ENCODE measurements at places on chromosomes 1 and 21.

GRCh38 chr1:91601554-91602376 is 101.1 kb downstream of the CDC7 start:
- DNase-seq: no peak

GRCh38 chr21:43818685-43819084 is 29.3 kb downstream of the RRP1 start:
- no peak for DNase-seq

GRCh38 chr1:118247593-118247992 is 62.6 kb upstream of the SPAG17 start:
- DNase-seq: no peak

GRCh38 chr1:230210326-230210980 is 143.4 kb downstream of the GALNT2 start:
- no peak for DNase-seq

DNA sequence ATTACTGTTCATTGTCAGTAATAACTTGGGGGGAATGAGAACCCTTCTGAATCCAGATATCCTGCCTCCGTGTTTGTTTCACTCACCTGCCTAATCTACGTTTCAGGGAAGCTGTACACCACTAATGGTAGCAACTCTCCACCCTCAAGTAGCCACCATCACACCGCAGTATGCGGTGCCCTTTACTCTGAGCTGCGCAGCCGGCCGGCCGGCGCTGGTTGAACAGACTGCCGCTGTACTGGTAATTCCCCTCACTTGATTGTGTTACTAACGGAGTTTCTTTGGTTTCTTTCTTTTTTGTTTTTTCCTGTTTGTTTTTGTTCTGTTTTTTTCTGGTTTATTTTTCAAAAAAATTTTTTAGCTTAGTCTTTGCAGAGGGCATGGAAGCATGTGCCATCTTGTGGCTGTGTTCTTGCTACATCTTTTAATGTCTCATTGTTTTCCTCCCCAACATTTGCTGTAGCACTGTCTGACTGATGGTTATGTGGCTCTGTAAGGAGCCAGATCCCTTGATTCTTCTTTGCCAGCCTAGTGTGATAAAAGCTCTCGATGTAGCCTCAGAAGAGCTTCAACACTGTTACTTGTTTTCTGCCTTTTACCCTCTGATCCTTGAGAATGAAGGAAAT is 15.9 kb upstream of the OLFML3 start:
- no peak for DNase-seq

GRCh38 chr1:202247837-202248795 is 54.5 kb downstream of the LGR6 start:
- DNase-seq: no peak

DNA sequence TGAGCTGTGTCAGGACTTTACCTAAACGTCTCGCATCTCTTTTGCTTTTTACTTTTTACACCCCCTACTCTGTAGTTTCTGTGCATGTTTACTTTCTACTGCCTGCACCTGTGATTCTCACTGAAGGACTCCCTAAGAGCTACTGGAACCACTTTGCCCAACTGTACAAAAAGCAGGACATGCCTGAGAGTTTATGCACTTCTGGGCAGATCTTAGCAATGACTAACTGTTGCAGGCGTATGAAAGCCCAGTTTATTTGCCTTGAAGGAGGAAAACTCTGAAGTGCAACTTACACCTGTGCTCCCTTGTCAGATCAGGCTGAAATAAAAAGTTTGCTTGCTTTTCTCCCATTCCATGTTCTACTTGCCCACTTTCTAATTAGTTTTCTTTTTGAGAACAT is 467.0 kb upstream of the USP24 start:
- DNase-seq: no peak

- no peak for DNase-seq
Observed at GRCh38 chr1:157114183-157115121, 14.8 kb upstream of the ETV3L start.

GRCh38 chr21:39050841-39051587 is 132.2 kb downstream of the PSMG1 start:
- DNase-seq: no peak

DNA sequence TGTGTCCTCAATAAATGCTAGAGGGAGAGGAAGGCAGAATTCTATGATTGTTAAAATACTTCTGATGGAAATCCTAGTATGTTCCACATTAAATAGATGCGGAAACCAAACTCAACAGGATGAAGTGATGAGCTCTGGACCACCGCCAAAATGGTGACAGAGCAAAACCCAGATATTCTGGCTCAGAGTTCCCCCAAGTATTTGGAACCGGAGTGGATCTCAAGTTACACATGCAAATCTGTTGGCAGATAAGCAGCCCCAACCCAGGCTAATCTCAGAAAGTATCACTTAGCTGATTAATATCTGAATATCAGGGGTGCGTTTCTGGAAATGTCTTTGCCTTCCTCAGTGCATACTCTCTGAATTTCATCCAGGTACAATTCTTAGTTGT is 17.4 kb upstream of the GRHL3 start:
- DNase-seq: no peak

- DNase-seq: no peak
Observed at GRCh38 chr1:58779801-58780382, 4.0 kb downstream of the JUN start.

DNA sequence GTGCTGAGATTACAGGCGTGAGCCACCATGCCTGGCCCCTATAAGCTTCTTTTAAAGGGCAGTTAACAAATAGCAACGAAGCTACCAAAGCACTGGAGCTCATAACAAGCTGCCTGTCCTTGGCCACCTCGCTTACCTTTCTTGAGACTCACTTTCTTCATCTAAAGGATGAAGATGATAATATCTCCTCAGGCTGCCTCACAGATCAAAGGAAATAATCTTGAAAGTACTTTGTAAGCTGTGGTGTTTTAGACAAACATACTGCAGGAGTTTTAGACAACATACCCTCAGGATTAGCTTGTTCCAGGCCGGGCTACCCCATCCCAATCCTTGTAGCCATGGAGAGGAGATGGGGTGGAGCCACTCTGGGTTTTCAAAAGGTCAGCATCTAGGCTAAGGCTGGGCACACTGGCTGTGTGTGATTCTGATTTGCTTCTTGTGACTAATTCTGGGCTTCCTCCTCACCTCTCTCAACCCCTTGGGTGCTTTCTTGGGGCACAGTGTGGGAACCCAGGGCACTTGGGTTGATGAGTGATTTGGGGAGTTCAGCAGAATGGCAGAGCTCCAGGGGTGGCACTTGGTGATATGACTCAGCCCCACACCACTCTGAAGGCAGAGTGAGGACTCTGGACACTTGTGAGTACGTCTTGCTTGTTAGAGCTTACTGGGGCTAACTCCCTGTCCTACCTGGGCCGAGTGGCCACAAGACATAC is 5.2 kb downstream of the GPR25 start:
- DNase-seq: peak; percentile 56

- DNase-seq: no peak
Observed at GRCh38 chr1:214303141-214303930, 22.4 kb downstream of the SMYD2 start.

GRCh38 chr1:80962564-80962963 is 838.2 kb upstream of the ADGRL2 start:
- no peak for DNase-seq

GRCh38 chr1:202130297-202130721 is 7.6 kb downstream of the GPR37L1 start:
- DNase-seq: no peak

DNA sequence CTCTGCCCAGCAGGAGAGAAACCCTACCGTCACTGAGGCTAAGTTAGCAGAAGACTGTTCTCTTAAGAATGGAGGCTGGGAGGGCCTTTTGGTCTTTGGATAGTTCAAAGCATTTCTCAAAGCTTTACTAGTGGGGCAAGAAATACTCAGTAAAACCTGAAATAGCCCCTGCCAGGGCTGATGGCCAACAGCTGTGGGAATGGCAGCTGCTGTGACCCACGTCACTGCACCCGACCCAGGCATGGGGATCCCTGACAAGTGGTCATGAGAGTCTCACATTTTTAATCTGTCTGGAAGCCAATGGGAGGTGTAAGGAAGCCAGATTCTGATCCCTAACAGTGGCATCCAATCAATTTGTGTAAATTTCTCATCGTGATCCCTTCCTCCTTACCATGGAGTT is 44.5 kb upstream of the ENAH start:
- DNase-seq: no peak

- no peak for DNase-seq
Observed at GRCh38 chr1:76145332-76145731, 70.8 kb downstream of the ST6GALNAC3 start.

GRCh38 chr1:30698401-30698981 is 24.9 kb downstream of the MATN1 start:
- DNase-seq: no peak

GRCh38 chr1:206100226-206100815 is 16.9 kb downstream of the AVPR1B start:
- no peak for DNase-seq

- DNase-seq: no peak
Observed at GRCh38 chr1:78650114-78650660, 556 bp downstream of the IFI44 start.

GRCh38 chr1:17289721-17290120 is 18.3 kb upstream of the PADI4 start:
- DNase-seq: no peak

GRCh38 chr21:27114111-27114510 is 147.2 kb upstream of the ADAMTS5 start:
- no peak for DNase-seq

DNA sequence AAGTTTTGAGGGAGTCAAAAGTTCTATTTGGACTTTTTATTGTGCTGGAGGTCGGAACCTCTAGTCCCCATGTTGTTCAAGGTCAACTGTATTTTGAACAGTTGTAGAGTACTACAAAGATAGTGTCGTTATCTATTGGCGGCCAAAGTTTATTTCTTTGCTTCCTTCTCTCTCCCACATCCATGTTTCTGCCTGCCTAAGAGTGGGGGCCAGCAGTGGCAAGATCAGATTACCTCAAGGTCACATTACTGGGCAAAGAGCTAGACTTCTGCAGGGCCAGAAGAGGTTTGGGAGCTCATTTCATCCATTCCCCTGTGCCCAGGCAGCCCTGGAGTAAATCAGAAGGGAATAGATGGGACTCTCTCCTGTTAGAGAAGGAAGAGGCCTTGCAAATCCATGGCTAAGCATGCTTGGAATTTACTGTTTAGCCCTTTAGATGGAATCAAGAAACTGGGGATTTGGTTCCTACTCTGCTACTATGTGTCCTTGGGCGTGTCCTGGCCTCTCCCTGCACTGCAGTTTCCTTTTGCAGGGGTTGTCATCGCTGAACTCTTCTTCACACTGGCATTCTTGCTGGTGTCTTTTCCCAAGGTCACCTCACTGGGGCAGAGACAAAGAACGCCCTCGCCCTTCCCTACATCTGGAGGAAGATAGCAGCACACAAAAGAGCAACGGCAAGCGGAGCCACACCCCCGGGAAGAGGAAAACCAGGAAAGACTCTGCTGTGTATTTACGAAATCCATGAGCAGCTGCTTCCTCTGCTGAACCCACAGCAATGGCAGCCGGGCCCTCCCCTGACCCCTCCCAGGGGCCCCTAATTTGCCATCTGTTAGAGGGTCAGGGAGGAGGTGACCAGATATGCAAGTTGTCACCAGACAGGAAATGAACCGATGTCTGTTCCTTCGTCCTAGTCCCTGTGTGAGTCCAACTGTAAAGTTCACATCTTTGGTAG is 73.3 kb downstream of the PLPP3 start:
- DNase-seq: no peak

DNA sequence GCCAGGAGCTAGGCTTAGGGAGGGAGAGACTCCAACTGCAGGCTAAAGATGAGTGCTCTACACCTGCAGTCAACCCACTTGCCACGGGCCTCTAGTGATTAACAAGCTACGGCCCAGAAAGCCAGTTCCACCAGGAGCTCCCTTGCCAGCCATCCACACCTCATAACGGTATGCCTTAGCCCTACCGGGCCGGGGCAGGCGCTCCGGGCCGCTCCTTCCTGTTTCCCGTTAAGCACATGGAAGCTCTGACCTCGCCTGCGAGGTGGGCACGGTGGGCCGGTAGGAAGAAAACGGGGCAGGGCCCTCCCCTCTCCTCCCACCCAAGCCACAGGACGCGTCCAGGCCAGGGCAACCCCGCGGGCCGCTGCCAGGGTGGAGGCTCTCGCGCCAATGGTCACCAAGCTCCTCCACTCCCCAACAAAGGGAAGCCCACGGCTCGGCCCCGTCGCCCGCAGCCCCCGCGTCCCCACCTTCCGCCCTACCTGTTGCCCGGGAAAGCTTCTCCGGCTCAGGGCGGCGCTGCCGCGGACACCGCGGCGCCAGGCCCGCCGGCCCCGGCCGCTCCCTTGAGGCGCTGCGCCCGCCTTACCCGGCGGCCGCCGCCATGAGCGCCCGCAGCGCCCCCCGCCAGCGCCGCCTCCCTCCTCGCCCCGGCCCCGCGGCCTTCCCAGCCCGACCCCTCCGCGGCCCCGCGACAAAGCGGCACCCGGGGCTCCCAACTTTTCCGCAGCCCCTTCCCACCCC is 627 bp downstream of the CERS2 start:
- DNase-seq: peak; percentile 55

DNA sequence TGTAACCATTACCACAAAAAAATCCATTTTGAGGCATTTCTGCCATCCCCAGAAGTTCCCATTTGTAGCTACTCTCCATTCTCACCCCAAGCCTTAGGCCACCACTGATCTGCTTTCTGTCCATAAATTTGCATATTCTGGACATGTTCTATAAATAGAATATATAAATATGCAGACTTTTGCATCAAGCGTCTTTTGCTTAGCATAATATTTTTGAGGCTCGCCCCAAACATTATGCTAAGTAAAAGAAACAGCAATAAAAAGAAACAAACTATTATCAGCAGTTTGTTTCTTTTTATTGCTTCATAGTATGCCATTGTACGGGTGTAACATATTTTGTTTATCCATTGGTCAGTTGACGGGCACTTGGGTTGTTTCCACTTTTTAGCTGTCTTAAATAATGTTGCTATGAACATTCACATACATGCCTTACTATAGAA is 7.9 kb downstream of the TFAP2E start:
- DNase-seq: no peak

DNA sequence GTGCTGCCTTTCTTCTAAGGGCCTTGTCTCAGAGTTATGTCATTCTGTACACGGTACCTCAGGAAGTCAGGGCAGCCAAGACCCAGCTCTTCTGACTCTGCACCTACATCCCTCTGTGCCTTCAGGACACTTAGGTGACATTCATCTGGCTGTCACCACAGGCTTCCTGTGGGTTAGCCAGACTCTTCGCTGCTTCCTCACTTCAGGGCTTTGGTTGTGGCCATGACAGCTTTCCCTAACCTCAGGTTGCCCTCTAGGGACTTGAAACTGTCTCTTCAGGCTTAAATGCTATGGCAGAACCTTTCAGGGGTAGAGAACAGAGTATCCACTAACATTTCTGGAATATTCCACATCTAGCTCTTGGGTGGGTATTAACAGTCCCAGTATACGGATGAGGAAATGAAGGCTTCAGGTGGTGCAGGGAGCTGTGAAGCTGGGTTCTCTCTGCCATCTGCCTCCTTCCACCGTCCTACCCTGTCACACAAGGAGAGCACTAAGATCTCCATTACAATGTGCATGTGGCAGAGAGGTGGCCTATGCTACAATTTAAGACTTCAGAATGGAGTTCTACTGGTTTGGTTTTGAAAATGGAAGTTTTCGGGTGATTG is 9.9 kb downstream of the TSSK3 start:
- no peak for DNase-seq

- DNase-seq: no peak
Observed at GRCh38 chr1:244861683-244862082, 2.7 kb downstream of the HNRNPU start.
